HFFc6 (cell line): ENCODE measurements at places on chromosomes 12 and 14. TPM values are rescaled to one million over a fixed set of nuclear protein-coding genes. Genes with fewer than 3 reads are reported as not detected.

- H3K27me3 ChIP-seq, result peaks cover 14% of the 10 kb centered on the region
- no peaks in the 10 kb centered on the region for H3K4me1 ChIP-seq
- no peak overlapping the region for H3K4me3 ChIP-seq
- H3K27ac ChIP-seq, result no peak overlapping the region
- H3K36me3 ChIP-seq, result no peaks in the 10 kb centered on the region
Measured at GRCh38 chr12:111056618-111057521, 136.5 kb upstream of the MYL2 start.

- peaks cover 25% of the 10 kb centered on the region for H3K4me1 ChIP-seq
- no peak overlapping the region for H3K4me3 ChIP-seq
- no peaks in the 10 kb centered on the region for H3K27me3 ChIP-seq
- peaks cover 13% of the 10 kb centered on the region; the same call in 1 of the 2 replicates for H3K36me3 ChIP-seq
Measured at GRCh38 chr12:123986374-123986965, 13.5 kb downstream of the ZNF664 start.

- peaks cover 15% of the 10 kb centered on the region for H3K4me1 ChIP-seq
- no peak overlapping the region for H3K27ac ChIP-seq
- peaks cover 5% of the 10 kb centered on the region; the same call in 1 of the 2 replicates for H3K36me3 ChIP-seq
Measured at GRCh38 chr12:105765053-105766014, 373.4 kb downstream of the NUAK1 start.

GRCh38 chr14:71492346-71492745, 439.9 kb upstream of the RGS6 start:
- peaks cover 37% of the 10 kb centered on the region for H3K4me1 ChIP-seq
- H3K4me3 ChIP-seq, result no peak overlapping the region
- peaks cover 15% of the 10 kb centered on the region for H3K36me3 ChIP-seq
- no peak overlapping the region for H3K27ac ChIP-seq
- no peak for DNase-seq
- H3K27me3 ChIP-seq, result peaks cover 1% of the 10 kb centered on the region; the same call in 1 of the 2 replicates

DNA sequence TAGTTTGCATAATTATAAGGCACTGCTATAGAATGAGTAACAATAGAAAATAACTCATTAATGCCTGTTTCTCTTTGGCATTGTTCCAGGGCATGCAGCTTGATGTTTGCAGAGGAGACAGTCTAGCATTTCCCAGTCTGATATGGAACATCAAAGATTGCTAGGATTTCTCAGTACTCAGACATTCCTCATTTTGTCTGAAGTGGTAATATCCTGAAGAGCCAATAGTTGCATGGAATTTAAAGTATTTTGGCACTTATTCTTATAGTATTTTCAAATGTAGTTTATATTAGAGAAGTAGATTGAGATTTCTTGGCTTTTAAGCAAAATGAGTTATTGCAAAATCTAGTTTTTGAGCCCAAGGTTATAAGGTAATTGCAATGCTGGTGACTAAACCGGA, 337.3 kb upstream of the E2F7 start:
- no peak overlapping the region for H3K27ac ChIP-seq
- no peaks in the 10 kb centered on the region for H3K4me1 ChIP-seq
- no peak overlapping the region for H3K4me3 ChIP-seq

DNA sequence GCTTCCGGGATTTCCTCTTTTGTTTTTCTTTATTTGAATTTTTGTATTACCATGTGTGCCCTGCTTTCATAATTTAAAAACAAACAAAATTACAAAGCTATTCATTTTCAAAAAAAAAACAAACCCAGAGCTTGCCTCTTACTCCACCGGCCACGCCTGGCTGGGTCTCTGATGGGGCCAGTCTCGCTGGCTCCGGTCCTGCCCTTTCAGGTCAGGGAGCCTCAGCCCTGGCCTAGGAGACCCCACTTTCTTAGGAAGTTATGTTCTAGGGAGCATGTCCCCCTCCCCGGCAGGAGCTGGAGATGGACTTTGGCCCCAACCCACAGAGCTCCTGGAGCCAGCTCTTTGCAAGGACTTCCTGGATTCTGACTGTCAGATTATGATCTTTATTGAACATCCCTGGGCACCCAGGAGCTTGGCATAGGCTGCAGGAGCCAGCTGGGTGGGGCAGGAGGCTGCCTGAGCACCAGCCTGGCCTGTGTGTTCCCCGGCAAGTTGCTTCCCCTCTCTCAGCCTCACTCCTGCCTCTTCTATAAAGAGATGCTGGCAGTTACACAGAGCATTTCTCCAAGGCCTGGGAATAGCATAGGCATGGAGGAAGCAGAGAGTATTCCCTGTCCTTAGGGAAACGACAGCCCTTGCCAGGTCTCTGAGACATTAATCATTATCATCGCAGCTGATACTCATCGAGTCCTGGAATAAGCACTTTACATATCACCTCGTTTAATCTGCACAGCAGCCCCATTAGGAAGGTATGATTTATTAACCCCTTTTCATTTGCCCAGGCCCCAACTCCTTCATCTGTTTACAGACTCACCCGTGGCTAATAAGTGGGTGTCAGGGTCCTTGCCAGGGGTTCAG, 3.5 kb downstream of the DEGS2 start:
- H3K27ac ChIP-seq, result no peak overlapping the region
- no peaks in the 10 kb centered on the region for H3K4me1 ChIP-seq
- H3K4me3 ChIP-seq, result no peak overlapping the region
- no peak for DNase-seq
- peaks cover 33% of the 10 kb centered on the region for H3K27me3 ChIP-seq

DNA sequence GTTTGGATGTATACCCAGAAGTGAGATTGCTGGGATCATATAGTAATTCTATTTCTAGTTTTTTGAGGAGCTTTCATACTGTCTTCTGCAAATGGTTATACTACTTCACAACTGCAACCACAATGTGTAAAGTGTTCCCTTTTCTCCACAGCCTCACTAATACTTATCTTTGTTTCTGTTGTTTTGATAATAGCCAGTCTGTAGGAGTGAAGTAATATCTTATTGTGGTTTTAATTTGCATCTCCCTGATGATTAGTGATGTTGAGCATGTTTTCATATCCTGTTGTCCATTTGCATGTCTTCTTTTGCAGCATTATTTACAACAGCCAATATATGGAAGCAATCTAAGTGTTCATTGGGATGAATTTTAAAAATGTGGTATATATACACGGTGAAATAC, 29.9 kb downstream of the GABARAPL1 start:
- no peaks in the 10 kb centered on the region for H3K36me3 ChIP-seq
- no peak overlapping the region for H3K4me3 ChIP-seq
- peaks cover 23% of the 10 kb centered on the region for H3K4me1 ChIP-seq
- no peak for DNase-seq
- H3K27me3 ChIP-seq, result no peaks in the 10 kb centered on the region; the same call in 1 of the 2 replicates

DNA sequence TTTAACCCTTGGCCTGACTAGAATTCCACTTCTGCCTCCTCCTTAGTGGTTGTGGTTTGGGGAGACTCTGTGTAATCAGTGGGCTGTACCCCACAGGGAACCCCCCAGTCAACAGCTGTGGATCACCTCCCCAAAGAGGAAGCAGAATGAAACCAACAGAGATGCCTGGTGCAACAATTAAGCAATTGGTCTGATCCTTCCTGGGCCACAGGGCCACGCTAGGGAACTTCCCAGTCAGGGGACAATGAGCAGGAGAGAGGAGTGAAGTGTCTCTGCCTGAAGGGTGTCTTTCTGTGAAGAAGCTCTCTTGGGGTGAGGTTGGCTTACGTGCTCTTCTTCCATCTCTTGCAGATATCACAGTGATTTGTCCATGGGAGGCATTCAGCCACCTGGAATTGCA, 8.2 kb downstream of the PDE6H start:
- H3K27me3 ChIP-seq, result peaks cover 7% of the 10 kb centered on the region
- no peaks in the 10 kb centered on the region for H3K4me1 ChIP-seq
- H3K27ac ChIP-seq, result no peak overlapping the region
- H3K4me3 ChIP-seq, result no peak overlapping the region
- H3K36me3 ChIP-seq, result no peaks in the 10 kb centered on the region

- H3K36me3 ChIP-seq, result no peaks in the 10 kb centered on the region
- DNase-seq, result no peak
- H3K4me3 ChIP-seq, result no peak overlapping the region
- H3K27me3 ChIP-seq, result peaks cover 8% of the 10 kb centered on the region
- no peaks in the 10 kb centered on the region for H3K4me1 ChIP-seq
- H3K27ac ChIP-seq, result no peak overlapping the region
Measured at GRCh38 chr12:49279706-49280159, 14.9 kb downstream of the TUBA1C start.

GRCh38 chr14:59482541-59483331, 1.5 kb downstream of the L3HYPDH start:
- H3K4me1 ChIP-seq, result peaks cover 58% of the 10 kb centered on the region
- peak; percentile 95 for DNase-seq

- peaks cover 5% of the 10 kb centered on the region; the same call in 1 of the 2 replicates for H3K36me3 ChIP-seq
- H3K27ac ChIP-seq, result peak overlapping the region; percentile 50
- peak; percentile 46 for DNase-seq
- H3K27me3 ChIP-seq, result no peaks in the 10 kb centered on the region; the same call in 1 of the 2 replicates
Measured at GRCh38 chr14:50399251-50400032, 2.8 kb upstream of the CDKL1 start.

DNA sequence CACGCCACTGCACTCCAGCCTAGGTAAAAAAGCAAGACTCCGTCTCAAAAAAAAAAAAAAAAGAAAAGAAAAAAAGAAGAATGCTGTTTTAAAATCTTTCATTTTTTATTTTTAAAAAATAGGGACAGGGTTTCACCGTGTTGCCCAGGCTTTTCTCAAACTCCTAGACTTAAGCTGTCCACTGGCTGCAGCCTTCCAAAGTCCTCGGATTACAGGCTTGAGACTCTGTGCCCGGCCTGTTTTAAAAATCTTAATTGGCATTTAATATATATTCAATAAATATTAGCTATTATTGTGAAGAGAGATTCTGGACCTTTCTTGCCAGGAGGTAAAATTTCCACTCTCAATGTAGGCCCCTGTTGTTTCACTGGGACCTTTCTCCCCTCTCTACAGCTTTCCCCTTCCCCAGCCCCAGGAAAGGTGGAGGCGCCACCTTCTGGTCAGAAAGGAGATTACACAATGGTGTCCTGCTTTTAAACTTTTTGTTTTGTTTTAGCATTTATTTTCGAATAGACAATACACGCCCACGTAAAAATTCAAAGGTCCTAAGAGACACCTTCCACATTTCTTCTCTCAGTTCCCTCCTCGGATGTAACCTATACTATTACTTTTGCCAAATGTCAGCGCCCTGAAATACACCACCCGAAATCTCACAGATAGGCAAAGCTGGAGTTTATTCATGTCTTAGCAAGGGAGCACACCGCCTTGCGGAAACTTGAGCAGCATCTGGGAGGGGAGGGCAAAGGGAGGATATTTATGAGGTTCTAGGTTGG, 23.8 kb upstream of the PHC1 start:
- peak; percentile 22 for DNase-seq
- no peaks in the 10 kb centered on the region for H3K4me1 ChIP-seq
- H3K27ac ChIP-seq, result no peak overlapping the region

DNA sequence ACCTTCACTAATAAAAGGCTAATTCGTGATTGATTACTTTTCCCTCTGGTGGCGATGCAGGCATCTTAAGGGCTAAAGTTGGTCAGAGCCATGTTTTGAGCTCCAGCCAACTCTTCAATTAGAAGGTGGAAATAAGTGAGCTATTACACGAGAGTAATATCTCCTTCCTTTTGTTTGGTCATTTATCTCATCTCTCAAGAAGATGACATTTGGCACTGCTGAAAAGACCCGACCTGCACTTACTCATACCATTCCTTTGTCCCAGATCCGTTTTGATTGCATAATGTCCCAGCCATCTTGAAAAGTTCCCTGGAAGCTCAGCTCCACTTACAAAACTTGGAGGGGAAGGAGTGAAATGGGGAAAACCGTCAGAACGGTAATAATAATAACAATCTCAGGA, 316.2 kb downstream of the VRK1 start:
- peak overlapping the region; percentile 45; the same call in 1 of the 2 replicates for H3K27ac ChIP-seq
- H3K4me3 ChIP-seq, result no peak overlapping the region; the same call in 1 of the 2 replicates
- no peaks in the 10 kb centered on the region for H3K36me3 ChIP-seq
- H3K4me1 ChIP-seq, result peaks cover 29% of the 10 kb centered on the region; the same call in 1 of the 2 replicates
- no peak for DNase-seq

- no peak for DNase-seq
- H3K4me3 ChIP-seq, result no peak overlapping the region
- H3K27me3 ChIP-seq, result peaks cover 17% of the 10 kb centered on the region
- H3K36me3 ChIP-seq, result no peaks in the 10 kb centered on the region
- peaks cover 24% of the 10 kb centered on the region for H3K4me1 ChIP-seq
Measured at GRCh38 chr14:52402812-52403526, 88.9 kb downstream of the PTGER2 start.

GRCh38 chr12:68140556-68140955, 19.0 kb downstream of the IFNG start:
- H3K4me3 ChIP-seq, result no peak overlapping the region
- no peaks in the 10 kb centered on the region for H3K4me1 ChIP-seq
- DNase-seq, result no peak
- H3K36me3 ChIP-seq, result no peaks in the 10 kb centered on the region
- no peak overlapping the region for H3K27ac ChIP-seq

DNA sequence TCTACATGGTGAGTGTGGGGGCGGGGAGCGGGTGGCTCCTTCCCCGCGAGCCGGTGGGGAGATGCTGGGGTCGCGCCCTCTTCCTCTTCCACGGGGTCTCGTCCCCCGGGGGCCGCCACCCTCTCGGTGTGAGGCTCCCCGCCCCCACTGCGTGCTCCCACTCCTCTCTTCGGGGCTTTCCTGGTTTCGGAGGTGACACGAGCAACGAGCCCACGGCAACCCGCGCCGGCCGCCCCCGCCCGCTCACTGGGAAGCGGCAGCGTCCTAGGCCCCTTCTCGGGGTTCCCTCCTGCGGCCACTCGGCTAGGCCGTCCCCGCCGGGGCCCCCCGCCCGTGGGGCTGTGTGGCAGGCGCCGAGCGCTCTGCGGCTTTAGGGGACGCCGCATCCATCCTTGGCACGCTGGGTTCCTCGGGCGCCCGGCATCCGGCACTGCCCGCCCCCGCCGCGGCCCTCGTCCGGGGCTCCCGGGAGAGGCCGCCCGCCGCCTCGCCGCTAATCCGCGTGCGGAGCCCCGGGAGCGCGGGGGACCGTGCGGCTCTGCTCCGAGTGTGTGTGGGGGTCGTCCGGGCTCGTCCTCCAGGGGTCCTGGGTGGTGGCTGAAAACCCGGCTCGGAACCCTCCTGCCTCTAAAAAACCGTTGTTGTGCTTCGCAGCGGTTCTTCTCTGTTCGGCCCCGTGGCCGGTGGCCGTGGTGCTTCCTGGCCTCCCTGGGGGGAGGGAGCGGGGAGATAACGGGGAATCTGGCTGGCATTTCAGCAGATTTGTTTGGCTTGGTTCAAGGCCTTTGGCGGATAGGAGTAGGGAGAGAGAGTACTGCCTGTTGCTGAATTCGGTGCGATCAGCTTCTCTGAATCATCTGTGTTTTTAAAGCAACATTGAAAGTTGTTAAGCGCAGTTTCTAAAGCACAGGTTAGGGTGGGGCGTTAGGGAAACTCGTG, 1.0 kb downstream of the PCNX1 start:
- H3K4me3 ChIP-seq, result peak overlapping the region; percentile 96
- H3K27ac ChIP-seq, result peak overlapping the region; percentile 96
- H3K36me3 ChIP-seq, result no peaks in the 10 kb centered on the region; the same call in 1 of the 2 replicates
- DNase-seq, result peak; percentile 65

GRCh38 chr12:24360907-24361306, 411.4 kb upstream of the SOX5 start:
- H3K27ac ChIP-seq, result no peak overlapping the region
- H3K4me1 ChIP-seq, result no peaks in the 10 kb centered on the region
- no peaks in the 10 kb centered on the region; the same call in 1 of the 2 replicates for H3K27me3 ChIP-seq
- H3K36me3 ChIP-seq, result no peaks in the 10 kb centered on the region; the same call in 1 of the 2 replicates
- no peak overlapping the region for H3K4me3 ChIP-seq
- no peak for DNase-seq

CIDEB gene
- 0.40 TPM in 2 of 3 replicates, not detected in the other for total RNA-seq

IL31 gene
- not detected in 3 replicates for total RNA-seq

XRCC3 gene
- total RNA-seq, result 9.6 to 17.5 TPM (median 12.8 TPM) in 3 replicates

KRT80 gene
- total RNA-seq, result 2.5 to 3.8 TPM (median 3.7 TPM) in 3 replicates

FLVCR2 gene
- total RNA-seq, result 0.18 to 5.0 TPM (median 1.9 TPM) in 3 replicates

CCDC60 gene
- not detected in 3 replicates for total RNA-seq

PTPN6 gene
- total RNA-seq, result not detected in 3 replicates

SIX4 gene
- total RNA-seq, result 17.7 to 18.6 TPM (median 17.7 TPM) in 3 replicates
